ENCODE measurements at places on chromosomes 12 and 14.

DNA sequence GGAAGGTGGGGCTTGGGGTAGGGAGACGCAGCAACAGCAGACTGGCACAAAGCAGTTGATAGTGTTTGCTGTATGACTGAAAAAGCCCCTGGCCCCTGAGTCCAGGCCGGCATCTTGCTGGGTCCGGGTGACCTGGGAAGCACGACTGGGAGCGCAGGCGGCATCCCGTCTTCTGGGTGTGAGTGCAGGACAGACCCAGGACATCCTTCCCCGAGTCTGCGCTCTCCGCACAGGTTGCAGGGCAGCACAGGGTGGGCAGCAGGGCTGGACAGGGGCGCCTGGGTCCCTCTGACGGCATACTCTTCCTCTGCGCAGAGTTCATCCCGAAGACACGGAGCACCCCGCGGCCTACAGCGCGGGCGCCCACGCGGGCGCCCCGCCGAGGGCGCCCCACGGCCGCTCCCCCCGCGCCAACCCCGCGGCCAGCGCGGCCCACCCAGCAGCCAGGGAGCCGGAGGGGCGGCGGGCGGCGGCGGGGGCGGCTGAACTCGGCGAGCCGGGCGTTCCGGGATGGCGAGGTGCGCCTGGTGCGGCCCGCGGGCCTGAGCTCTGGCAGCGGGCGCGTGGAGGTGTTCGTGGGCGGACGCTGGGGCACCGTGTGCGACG lies 9.2 kb upstream of the CYP46A1 start:
- no peak for DNase-seq

GRCh38 chr12:105278043-105278697 lies 42.2 kb upstream of the APPL2 start:
- DNase-seq, result no peak

DNA sequence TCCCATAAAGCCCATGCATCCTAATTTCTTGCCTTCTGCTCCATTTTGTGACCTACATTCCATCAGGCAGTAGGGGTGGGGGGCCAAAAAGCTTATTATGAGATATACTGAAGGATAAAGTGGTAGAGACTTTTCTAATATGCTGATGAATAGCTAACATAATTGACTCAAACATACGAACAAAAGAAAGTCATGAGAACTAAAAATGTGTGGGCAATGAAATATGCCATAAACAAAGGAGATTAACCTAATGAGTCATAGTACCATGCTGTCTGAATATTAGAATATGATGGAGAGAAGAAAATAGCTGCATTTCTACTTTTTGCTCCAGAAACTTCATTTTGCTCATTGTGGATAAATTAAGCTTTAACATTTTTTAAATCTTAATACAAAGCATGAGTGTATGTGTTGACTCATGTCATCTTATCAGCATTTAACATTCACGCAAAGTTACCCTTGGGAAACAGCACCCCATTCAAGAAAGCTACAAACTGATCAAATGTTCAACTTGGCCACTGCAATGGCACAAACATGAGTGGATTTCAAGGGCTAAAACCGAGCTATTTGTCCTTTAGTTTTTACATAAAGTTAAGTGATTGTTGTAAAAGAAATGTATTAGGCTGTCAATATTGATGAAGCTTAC lies 64.0 kb upstream of the DIO2 start:
- DNase-seq, result no peak

DNA sequence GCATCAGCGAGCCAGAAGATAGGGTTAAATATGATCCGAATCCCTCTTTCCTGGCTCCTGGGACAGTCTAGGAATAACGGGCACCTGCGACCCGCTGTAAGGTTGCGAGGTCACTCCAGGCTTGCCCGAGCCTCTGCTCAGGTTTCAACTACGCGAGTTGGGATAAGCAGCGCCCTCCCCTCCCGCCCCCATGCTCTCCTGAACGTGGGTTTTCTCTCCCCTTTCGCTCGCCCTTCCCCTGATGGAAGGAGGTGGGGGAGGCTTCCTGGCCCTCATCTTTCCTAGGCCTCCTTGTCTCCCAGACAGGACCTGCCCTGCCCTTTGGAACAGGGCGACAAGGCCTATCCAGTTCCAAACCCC lies 753 bp upstream of the ATP5MC2 start:
- DNase-seq, result no peak

- no peak for DNase-seq
These were observed 240.5 kb downstream of the ADGRD1 start for GRCh38 chr12:131194166-131194565.

DNA sequence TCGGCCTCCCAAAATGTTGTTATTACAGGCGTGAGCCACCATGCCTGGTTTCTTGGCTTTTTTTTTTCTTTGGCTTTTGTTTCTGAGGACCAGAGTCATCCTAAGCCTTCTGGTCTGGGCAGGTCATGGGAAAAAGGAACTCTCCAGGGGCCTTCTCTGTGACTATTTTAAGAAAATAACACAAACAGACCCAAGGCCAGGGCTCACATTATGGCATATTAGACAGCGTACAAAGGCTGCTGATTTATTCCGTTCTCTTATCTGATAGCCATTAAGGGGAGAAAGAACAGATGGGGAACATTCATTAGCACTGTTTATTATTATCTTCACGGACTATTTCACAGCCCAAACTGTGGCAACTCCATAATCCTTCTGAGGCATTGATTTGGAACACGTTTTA lies 28.8 kb upstream of the MANSC4 start:
- DNase-seq, result no peak

DNA sequence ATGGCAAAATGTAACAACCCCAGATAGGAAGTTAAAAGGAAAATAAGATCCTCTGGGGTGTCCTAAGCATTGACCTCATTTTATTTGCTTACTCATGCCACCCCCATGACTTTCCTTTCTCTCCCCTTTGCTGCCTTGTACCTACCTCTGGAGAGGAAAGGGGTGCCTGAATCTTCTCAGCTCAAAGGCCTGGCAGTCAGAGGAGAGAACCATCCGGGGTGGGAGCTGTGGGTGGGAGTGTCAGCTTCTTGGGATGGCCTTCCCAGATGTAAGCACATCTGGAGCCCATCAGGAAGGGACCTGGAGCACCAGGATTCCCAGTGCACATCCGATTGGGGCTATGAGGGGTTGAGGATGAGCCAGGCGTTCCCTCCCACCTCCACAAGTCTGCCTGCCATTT lies 5.2 kb upstream of the ITGA5 start:
- DNase-seq, result no peak

GRCh38 chr12:27688671-27689070 lies 7.6 kb upstream of the REP15 start:
- DNase-seq, result no peak

DNA sequence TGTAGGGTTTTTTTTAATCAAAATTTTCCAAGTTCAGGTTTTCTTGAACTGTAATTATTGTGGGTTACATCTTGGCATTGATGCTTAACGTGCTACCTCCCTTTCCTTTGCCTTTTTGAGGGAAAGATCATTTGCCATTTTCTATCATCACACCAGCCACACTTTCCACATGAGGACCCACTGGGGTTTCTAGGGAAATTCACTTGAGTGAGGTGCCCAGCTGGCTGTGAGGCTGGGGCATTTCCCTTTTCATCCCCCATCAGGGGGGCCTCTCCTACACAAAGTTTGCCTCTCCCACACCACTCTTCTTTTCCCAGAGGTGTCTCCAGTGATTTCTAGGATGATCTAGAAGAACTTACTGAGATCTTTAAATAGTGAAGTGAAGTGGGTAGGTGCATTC lies 335.7 kb downstream of the BMP4 start:
- no peak for DNase-seq

DNA sequence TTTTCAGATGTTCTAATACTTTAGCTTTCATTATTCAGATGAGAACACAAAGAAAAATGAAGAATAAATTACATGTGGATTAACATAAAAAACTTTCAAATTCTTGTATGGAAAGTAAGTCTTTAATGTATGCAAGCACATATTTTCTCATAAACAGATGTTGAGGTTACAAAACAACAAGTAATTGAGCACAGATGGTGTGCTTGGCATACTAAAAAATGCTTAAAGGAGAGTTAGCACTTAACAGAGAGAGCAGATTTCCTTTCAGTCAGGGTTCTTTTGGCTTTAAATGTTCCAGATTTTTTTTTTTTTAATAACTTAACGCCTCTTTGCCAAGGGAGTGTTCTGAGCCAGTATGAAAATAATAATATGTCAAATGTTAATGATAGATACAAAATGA lies 96.0 kb downstream of the RASSF9 start:
- DNase-seq, result no peak

DNA sequence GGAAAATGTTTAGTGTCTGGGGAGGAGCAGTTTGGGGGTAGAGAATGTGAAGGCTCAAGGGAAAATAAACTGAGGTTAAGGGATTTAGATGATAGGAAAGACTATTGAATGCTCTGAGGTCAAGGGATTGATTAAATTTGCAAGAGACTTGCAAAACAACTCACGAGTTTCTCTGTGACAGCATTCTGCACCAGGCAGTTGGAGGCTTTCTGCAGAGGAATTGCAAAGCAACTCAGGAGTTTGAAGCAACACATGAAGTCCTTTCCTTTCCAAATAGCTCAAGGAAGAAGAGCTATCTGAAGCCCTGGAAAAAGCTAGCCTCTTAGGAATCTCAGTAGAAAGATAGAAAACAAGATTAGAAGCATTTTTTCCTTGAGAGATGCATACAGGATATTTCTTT lies 23.9 kb downstream of the SLC7A8 start:
- DNase-seq, result no peak

DNA sequence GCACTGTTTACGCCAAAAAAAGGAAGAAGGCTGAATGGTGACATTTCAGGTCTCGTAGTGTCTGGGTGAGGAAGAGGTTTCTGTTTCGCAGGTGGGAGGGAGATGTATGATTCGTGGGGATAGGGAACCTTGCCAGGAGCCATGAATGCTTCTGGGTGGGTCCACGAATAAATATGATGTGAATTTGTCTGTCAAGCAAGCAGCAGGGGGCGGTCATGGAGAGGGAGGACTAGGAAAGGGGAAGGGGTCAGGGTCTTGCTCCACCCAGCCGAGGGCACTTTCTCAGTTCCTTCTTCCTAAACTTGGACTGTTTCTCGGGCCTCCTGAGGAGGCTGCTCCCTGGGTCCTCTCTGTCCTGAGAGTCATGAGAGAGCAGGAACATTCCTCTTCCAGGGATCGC lies 72.5 kb downstream of the LGMN start:
- no peak for DNase-seq

- no peak for DNase-seq
These were observed 312.8 kb upstream of the FKBP4 start for GRCh38 chr12:2481951-2482350.

GRCh38 chr14:97057238-97058073 lies 260.3 kb downstream of the VRK1 start:
- DNase-seq, result no peak

GRCh38 chr12:115752913-115753726 lies 524.4 kb downstream of the MED13L start:
- no peak for DNase-seq

DNA sequence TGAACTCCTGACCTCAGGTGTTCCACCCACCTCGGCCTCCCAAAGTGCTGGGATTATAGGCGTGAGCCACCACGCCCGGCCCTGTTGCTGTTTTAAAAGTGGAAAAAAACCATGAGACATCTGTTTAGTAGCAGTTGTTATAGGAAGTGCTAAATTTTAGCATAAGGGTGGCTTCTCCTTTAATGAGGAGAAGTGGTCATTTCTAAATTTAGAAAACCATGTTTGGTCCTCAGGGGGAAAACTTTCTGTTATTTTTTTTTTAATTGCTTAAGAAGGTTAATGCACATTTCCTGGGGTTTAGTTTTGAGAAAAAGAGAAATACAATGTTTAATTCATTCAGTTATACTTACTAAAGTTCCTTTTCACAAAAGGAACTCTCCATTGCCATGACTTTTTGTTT lies 102.1 kb downstream of the MYRFL start:
- no peak for DNase-seq

DNA sequence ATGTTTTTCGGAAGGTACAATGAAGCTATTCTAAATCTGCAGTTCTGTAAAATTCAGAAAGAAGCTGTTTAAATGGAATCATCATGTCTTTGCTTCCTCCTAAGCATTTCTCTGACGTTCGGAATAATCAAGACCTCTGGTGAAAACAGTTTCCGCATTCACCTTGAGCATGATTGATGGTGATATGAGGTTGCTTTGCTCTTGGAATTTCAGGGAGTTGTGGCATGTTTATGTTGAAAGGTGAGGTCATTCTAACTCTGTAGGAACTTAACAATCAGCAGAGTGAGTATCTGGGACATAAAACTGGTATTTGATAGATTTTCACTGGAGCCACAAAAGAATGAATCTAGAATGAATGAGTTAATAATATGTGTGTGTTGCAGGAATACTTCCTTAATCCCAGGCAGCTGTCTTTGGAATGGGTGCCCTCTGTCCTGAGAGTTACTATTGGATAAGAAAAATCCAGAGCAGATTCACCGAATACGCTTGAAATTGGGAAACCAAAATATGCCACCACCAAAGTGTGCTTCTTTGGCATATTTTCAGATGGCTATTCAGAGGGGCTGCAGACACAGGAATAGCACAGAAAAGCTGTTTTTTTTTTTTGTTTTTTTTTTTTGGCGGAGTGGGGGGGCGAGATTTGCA lies 599.1 kb downstream of the CCER1 start:
- DNase-seq, result no peak

GRCh38 chr14:104161602-104162367 lies 23.4 kb downstream of the KIF26A start:
- no peak for DNase-seq

DNA sequence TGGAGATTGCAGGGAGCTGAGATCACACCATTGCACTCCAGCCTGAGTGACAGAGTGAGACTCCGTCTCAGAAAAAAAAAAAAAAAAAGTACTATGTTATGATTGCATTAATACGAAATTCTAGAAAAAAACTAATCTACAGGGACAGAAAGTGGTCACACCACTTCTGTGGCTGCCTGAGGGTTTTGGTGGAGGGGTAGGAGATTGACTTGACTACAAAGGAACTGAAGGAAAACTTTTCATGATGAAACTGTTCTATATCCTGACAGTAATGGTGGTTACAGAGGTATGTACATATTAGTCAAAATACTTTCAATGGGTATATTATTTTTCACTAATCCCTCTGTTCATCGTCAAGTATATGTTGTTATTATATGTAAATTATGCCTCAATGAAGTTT lies 42.1 kb downstream of the FOXN3 start:
- DNase-seq, result no peak

- DNase-seq, result no peak
These were observed 4.5 kb upstream of the SLC7A8 start for GRCh38 chr14:23187925-23188324.

- DNase-seq, result no peak
These were observed 39.1 kb upstream of the PNMA1 start for GRCh38 chr14:73753124-73753886.

DNA sequence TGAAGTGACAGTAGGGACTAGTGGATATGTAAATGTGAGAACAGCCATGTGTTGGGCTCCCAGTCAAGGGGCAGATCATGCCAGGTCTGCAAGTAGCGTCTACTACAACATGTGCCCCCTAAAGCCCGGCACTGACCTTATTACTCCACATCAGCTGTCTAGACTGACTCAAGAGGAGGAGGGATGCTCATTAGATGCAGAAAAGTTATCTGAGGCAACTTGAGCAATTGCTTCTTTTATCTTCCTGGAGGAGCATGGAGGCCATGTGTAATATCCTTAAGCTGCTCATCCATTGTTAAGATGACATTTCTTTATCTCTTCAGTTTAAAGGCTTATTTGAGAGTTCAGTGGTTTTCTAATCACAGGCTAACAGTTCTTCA lies 404.7 kb upstream of the FLRT2 start:
- DNase-seq, result no peak

Data from activated CD4-positive, alpha-beta T cell treated with anti-CD3 and anti-CD28 coated beads, Interleukin-2, amount 50 U/mL, for 24 hours (primary cell).